ENCODE measurements at places on chromosomes 16 and 17.

DNA sequence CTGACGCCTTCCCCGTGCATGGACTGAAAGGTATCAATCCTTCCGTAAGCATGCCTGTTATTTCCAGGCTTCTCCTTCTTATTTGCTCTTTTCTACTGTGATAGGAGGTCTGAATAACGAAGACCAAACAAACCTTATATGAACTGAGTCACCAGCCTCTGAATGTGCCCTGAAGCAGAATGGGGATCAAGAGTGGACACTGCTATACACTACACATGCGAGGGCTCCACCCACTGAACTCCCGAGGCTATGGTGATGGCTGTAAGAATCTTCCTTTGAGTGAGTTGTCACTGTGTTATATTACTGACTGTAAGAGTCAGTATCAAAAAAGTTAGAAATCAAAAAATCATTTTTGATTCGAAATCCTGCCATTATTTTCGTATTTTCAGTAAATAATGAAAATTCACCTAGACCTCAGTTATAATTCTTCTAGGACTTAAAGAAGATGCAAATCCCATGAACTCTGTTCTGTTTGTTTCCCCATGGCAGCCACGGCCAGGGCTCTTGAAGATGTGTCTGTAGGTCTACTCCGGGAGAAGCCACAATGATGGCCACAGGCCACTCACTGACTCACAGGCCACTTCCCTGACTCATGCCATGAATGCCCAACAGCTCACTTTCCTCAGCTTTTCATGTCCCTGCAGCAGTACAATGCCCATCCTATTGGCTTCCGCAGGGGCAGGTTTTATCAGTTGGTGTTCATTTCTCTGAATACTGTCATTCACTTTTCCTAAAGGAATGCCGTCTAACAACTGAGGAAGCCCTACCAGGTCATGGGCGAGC lies 54.7 kb downstream of the ZZEF1 start:
- DNase-seq = no peak

- DNase-seq = no peak
Measured at GRCh38 chr16:48811478-48811877, 201.5 kb upstream of the N4BP1 start.

- DNase-seq = no peak
Measured at GRCh38 chr16:27686926-27687325, 137.0 kb downstream of the KATNIP start.

DNA sequence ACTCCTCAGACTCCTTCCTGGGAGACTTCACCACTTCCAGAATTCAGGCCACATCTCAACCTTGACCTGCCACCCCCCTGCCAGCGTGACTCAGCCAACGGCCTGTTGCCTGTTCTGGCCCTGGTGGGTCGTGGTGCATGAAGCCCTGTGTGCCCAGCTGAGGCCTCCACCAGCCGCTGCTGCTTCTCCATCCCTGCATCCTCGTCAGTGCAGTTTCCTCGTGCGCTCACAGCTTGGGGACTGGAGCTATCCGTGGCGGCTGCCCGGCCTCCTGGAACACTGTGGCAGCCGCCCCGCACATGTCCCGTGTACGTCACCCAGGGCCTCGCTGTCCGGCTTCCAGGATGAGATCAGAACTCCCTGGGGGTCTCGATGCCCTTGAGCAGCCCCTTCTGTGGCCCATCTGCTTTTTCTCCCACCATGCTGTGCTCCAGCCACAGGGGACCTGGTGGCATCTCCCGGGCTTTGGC lies 8.0 kb upstream of the TEDC2 start:
- DNase-seq = no peak

DNA sequence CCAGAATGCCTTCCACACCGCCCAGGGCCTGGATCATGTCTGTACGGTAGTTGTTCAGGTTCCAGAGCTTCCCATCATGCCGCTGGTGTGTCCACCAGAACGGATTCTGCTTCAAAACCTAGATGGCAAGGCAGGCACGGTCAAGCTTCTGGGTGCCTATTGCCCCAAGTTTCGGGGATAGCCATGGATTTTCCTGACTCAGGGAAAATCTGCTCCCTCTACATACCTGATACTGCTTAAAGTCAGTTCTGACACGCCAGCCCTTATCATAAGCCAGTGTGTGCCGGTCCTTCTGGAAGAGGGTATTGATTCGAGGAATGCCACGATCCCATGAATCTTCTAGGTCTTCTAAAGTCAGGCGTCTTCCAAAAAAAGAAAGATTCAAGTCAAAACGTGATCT lies 11.4 kb upstream of the RILP start:
- DNase-seq = no peak

- DNase-seq = peak; percentile 9
Measured at GRCh38 chr17:29929006-29929532, 959 bp downstream of the SSH2 start.

DNA sequence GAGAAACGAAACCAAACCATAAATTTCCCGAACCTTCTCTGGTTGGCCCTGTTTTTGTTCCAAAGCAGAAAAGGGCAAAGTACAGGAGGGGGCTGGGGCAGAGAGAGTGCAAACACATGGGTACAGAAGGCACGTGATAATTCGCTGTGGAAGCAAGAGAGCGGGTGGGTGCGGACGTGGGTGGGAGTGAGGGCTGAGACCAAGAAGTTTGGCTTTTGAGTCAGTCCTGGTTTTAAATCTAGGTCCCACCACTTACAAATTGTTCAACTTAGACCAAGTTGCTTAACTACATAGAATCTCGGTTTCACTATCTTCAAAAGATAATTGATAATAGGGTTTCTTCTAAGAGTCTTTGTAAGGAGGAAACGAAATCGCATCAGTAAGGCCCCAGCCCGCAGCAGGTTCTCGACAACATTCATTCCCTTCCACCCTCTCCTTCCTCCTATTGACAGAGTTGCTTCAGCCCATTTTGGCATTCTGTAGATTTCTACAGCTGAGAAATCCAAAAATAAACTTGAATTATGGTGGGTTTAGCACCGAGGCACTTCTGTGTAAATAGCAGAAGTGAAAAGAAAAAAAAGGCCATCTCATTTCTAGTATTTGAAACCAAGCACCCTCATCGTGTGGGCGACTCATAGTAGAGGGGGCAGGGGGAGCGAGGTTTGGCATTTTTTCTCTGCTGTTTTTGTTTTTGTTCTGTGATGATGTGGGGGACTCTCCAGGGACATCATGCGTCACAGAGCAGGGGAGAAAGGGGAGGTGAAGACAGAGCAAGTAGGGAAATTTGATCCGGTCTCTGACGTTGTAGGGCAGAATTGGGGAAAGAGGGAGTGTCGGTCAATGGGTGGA lies 33.6 kb upstream of the CCR7 start:
- peak; percentile 73 for DNase-seq

DNA sequence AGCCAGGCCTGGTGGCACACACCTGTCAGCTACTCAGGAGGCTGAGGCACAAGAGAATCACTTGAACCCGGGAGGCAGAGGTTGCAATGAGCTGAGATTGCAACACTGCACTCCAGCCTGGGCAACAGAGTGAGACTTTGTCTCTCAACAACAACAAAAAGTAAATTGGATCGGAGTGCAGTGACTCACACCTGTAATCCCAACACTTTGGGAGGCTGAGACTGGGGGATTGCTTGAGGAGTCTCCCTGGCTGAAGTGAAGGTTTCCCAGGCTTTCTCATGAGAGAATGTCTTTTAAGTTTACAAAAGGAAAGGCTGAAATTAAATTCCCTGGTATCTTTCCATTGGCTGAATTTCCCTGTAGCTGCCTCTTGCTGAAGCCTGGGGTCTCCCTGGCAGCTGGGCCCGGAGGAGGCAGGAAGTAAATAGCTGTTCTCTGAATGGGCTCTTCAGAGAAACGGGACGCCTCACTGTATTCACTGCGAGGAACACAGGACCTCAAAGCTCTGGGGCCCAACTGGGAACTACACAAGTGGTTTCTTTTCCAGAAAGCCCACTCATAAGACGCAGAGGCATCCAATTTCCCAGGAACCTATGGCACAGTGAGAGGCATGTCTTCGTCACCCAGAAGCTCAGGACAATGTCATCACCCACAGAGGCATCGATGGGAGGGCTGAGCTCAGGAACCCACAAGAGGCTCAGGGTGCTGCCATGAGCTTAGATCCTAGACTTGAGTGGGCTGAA lies 77.4 kb upstream of the SMURF2 start:
- DNase-seq = no peak
